SK-N-SH treated with all-trans-retinoic acid at 6 μM for 48 hours (cell line): ENCODE measurements at places on chromosomes 5 and 9.
A peak's percentile ranks its signal among the peaks of the same experiment; 100 is the strongest.

DNA sequence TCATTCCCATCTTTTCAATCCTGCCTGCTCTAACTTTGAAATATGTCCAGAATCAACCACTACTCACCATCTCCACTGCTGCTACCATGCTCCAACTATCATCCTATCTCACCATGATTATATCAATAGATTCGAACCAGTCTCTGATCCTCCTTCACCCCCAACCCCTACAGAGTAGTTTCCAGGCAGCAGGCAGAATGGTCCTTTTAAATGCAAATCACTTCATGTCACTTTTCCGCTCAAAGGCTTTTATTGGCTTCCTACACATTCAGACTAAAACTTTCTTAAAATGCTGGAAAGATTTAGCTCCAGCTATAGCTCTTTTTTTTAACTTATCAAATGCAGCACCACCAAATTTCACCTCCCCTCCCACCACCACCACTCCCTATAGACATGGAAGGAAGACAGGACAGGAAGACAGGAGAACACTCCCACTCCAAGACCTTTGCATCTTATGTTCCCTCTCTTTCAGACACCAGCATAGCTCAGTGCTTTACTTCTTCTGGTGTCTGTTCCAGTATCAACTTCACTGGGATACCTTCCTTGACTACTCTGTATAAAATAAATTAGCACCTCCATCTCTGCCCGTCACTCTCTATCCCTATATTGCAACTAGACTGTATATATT lies 9.9 kb upstream of the PPP2R2B start:
- ATAC-seq, result no peak

- ATAC-seq, result no peak
Observed at GRCh38 chr9:126830827-126831226, 26.0 kb downstream of the ZBTB43 start.

- peak; percentile 73 for ATAC-seq
Observed at GRCh38 chr5:120464627-120465435, 731 bp downstream of the PRR16 start.

DNA sequence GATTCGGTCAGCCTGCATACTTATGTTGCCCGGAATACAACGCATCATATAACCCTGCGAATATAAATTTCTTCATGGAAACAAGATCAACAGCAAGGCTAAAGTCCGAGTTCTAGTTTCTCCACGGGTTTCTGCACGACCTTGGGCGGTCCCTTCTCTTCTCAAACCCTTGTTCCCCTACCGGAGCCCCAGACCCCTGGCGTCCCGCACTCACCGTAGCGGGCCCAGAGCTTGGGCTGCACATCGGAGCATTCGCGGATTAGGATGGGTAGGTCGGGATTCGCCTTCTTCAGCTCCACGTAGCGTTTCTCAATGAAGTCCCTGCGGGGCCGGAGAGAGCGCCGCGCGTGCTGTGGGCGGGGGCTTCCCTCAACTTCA lies 399 bp downstream of the NDUFA2 start:
- peak; percentile 36 for ATAC-seq

GRCh38 chr9:20559231-20559890 lies 62.9 kb downstream of the MLLT3 start:
- peak; percentile 11; the same call in 2 of the 3 replicates for ATAC-seq

- no peak for ATAC-seq
Observed at GRCh38 chr5:159182691-159183090, 26.7 kb downstream of the RNF145 start.

DNA sequence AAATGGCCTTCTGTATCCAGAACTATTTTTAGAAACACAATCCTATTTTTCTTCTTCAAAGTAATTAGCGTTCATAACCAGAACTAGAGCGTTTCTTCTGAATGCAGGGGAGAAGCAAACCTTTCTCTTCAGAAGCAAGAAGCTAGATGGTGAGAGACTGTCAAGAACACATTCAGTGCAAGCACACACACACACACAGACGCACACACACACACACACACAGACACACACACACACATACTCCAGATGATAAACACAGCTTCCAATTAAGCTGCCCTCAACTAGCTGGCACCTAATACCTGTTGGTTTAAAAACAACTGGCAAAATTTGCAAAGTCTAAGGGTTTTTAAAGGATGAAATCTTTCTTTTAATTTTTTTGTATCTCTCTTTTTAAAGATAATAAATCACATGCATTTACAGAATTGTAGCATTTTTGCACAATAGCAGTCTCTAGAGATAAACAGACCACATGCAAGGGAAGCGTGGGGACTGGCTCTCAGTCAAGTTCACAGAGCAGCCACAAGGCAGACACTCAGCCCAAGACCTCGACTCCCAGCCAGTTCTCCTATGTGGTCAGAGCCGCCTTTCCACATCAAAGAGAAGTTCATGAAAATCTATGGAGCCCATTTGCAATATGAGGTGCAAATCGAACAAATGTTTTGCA lies 138.5 kb downstream of the TTLL11 start:
- peak; percentile 59 for ATAC-seq

DNA sequence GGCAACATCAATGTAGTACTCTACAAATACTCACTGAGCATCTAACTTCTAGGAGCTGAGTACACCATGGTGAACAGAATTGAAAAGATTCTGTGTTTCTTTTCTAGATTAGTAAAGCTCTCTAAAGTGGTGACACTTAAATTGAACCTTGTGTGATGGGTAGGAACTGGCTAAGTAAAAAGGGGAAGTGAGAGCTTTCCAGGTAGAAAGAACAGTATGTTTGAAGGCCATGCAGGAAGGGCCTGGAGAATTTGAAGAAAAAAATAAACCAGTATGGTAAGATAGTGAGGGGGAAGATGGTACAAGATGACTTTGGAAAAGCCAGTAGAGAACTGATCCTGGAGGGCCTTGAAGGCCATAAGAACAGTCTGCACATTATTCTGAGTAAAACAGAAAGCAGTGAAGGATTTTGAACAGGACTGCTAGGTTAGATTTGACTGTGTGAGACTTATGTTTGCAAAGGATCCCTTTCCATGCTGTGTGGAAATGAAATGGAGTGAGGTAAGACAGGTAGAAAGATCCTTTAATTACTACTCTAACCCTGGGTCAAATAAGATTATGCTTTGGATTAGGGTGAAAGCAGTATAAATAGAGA lies 46.7 kb upstream of the UBQLN1 start:
- ATAC-seq, result no peak

DNA sequence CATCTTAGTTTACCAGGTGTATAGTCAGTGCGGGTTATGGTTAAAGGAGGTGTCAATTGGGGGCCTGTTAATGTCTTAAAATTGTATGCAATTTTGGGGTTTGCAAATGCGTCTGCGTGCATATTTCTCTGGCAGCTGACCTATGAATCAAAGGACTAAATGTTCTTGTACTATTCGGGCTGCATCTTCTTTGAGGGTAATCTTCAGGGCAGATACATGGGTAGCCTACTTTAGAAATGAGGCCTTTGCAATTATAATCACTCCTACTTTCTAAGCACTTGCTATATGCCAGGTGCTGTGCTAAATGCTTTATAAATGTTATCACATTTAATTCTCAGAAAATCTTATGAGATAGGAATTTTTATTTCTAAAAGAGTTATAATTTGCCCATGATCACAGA lies 58.2 kb downstream of the NDFIP1 start:
- no peak for ATAC-seq

DNA sequence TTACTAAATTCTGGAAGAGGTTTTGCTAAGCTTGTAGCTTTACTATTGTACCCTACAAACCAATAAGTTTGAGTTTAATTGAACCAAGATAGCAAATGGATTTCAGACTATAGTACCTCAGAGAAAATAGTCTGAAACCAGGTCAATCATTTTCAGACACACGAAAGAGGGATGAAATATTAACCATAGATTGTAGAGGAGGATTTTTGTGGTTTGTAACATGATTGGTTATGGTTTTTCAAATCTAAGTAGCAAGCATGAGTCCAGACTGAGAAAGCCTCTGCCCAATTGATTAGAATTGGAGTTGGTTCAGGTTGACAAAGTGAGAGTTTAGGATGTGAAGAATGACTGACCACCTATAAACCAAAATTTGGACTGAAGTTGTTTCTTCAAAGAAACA lies 562.7 kb upstream of the DMAC1 start:
- no peak for ATAC-seq

GRCh38 chr5:179317411-179318220 lies 27.6 kb downstream of the ADAMTS2 start:
- ATAC-seq, result no peak

- no peak for ATAC-seq
Observed at GRCh38 chr9:77892955-77893514, 138.6 kb downstream of the GNAQ start.

DNA sequence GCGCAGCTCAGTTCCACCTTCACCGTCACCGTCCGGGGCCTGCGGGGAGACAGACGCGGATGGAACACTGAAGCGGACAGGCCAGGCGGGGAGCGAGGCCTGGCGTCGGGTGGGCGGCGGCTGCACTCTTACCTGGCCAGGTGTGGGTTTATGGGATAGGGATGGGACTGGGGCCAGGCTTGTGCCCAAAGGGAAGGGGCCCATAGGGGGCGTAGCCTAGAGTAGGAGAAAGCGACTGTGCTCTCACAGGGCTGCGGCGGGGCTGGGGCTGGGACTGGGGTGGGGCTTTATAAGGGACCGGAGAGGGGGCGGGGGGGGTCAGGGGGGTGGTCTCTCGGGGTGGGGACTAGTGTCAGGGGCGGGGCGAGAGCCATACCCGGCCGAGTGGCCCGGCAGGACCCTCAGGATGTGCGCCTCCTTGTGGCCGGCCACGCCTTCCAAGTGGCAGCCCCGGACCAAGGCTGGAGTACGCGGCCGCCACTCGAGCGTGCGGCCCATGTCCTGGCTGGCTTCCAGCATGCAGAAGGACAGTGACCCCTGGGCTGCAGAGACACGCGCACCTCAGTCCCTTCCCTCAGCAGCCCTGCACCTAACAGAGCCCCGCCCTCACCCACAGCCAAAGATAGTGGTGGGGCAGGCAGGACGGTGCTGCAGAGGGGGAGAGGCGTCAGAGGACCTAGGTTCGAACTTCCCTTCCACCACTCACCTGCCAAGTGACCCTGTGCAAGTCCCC lies 22.8 kb downstream of the FPGS start:
- ATAC-seq, result peak; percentile 26; the same call in 2 of the 3 replicates

GRCh38 chr9:134276453-134277245 lies 49.6 kb upstream of the RXRA start:
- no peak for ATAC-seq

DNA sequence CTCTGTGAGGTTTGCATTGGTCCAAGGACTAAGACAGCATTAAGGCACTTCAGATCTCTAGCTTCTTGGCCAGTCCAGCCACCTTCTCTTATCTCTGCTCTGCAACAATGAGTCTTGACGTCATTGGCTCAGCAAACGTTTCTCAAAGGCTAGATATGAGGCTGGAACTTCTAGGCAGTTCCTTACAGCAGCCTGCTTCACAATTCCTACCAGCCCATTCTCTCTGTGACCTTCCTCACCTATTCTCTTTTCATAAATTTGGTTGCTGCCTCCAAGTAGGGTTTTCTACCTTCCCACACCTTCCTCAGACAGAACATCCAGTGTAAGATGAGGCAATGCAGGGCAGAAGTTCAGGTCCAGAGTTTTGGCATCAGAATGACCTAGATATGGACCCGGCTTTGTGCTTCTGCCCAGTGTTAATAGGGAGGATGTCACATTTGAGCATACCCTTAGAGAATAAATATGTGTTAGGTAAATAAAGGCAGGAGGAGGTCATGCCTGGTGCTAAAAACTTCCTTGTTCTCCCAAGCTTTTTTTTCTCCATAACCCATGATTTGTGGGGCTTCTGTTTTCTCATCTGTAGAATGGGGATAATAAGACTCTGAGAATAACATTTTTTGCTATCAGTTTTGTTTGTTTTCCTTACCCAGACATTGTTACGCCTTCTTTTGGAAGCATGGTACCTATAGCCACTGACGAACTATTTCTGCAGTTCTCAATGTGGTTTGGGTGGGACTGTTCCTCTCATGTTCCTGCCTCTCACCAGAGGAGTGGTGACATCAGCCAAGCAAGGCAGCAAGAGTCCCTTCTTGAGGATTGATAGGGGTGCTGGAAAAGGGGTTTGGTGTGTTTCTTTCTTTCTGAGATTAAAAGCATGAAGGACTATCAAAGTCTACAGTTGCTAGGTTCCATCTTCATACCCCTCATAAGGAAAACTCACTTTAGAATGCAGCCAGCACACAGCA lies 220.6 kb upstream of the TRIM32 start:
- ATAC-seq, result no peak

- ATAC-seq, result no peak; the same call in 2 of the 3 replicates
Observed at GRCh38 chr5:107874795-107875194, 204.1 kb upstream of the EFNA5 start.

DNA sequence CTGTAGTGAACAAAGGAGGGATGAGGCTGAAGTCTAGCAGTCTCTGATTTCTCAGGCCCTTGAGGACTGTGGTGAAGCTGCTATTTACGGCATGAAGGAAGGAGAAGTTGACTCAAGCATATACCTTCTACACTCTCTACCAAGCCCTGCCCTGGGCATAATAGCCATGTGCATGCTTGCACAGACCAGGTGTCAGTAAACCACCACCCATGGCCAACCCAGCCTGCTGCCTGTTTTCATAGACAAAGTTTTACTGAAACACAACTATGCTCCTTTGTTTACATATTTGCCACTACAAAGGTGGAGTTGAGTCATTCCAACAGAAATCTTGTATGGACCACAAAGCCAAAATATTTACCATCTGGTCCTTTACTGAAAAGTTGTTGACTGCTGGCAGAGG lies 126.9 kb downstream of the PAPPA start:
- no peak for ATAC-seq

GRCh38 chr9:99368341-99369326 lies 146.6 kb downstream of the SEC61B start:
- no peak for ATAC-seq

DNA sequence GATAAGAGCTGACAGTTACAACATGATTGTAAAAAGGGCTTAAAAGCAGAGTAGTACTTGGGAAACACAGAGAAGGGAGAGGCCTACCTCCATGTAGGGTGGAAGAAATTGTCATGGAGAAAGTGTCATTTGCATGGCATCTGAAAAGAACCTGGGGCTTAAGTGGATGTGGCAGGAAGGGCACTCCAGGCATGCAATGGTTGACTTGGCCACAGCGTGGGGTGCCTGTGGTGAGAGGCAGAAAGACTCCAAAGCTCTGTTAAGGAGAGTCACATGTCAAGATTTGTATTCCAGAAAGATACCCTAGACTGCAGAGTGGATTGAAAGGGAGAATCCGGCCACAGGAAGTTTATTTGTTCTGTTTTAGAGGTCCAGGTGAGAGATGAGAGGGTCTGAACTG lies 2.4 kb downstream of the POLR3G start:
- no peak for ATAC-seq

DNA sequence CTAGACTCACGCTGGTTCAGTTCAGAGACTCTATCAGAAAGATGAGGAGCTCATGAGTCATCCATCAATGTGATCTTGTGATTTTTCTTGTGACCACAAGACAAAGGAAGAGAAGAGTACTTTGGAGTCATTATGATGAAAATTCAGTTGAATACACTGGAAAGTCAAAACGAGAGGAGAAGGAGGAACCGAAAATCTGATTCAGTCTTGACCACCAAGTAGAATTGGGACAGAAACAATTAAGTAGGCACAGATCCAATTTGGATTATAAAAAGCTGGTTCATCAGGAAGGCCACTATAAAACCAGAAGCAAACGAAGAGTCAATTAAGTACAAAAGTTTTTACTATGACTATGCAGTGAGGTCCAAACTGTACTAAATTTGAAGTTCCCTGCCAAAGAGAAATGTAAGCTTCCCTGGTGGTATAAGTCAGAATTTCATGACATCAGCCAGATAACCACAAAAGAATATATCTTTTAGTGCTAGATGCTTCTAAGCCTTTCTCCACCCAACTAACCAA lies 90.9 kb downstream of the THBS4 start:
- peak; percentile 45; the same call in 2 of the 3 replicates for ATAC-seq

- ATAC-seq, result peak; percentile 96
Observed at GRCh38 chr9:106878934-106879333, 16.0 kb downstream of the ZNF462 start.

- ATAC-seq, result no peak; the same call in 2 of the 3 replicates
Observed at GRCh38 chr9:4235420-4235819, 64.4 kb downstream of the GLIS3 start.

GRCh38 chr5:143225511-143225910 lies 178.0 kb downstream of the NR3C1 start:
- ATAC-seq, result no peak
